ENCODE measurements at places on chromosomes 12 and 14.

- DNase-seq: no peak
Observed at GRCh38 chr12:50065726-50066310, 8.4 kb downstream of the ASIC1 start.

GRCh38 chr12:65868878-65869277 lies 44.6 kb downstream of the HMGA2 start:
- no peak for DNase-seq

DNA sequence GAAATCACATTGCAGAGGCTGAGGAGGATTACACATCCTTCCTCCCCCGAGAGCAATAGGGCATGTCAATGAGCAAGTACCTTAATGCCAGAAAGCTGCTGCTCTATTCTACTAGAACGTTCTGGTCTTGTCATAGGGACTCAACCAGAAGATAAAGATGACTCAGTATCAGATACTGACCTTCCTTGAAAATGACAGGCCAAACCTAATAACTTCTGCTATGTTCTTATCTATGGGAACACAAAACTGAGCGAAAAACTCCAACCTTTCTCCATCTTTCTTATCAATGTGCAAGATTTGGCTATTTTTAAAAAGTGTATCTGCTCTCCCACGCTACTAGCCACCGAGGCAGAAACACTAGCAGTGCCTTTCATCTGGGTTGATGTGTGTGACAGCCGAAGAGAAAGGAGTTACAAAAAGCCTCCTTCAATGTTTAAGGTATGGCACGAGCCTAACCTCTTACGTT lies 5.5 kb downstream of the CCDC92 start:
- no peak for DNase-seq

- DNase-seq: no peak
Observed at GRCh38 chr12:114817571-114818425, 133.8 kb upstream of the TBX3 start.

DNA sequence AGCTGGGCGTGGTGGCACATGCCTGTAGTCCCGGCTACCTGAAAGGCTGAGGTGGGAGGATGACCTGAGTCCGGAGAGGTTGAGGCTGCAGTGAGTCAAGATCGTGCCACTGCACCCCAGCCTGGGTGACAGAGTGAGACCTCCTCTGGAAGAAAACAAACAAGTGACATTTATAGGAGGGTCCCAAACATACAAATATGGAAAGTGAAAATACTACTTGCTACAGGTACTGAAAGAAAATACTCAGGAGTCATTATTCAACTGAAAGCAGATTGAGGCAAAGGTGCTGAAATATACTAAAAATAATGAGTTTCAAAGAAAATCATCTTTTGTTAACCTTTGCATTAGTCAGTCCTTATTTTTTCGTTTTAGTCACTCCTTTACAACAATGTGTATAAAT lies 53.5 kb downstream of the ETV6 start:
- no peak for DNase-seq

DNA sequence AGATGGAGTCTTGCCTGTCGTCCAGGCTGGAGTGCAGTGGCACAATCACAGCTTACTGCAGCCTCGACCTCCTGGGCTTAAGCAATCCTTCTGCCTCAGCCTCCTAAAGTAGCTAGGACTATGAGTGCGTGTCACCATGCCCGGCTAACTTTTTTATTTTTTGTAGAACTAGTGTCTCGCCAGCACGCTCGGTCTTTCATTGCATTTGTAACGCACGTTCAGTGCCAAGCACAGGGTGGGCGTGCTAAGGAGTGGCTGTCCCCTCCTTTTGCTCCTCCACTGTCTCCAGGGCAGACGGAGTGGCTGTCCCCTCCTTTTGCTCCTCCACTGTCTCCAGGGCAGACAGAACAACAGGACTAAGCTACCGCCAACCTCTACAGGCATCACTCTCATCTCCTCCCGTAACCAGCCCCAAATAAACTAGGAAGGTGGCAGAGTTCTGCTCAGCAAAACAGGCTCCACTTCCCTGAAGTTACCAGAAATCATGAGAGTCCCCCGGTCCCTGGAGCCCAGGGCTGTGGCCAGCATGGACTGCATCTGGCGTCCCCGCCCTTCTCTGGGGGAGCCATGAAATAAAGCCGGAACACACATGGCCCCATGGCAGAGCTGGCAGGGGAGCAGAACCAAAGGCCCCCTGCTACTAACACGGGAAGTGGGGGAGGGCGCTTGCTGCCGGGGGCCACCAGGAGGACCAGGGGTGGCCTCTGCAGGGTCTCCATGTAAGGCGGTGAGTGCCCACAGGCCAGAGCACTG lies 60.2 kb downstream of the CCDC88C start:
- no peak for DNase-seq

DNA sequence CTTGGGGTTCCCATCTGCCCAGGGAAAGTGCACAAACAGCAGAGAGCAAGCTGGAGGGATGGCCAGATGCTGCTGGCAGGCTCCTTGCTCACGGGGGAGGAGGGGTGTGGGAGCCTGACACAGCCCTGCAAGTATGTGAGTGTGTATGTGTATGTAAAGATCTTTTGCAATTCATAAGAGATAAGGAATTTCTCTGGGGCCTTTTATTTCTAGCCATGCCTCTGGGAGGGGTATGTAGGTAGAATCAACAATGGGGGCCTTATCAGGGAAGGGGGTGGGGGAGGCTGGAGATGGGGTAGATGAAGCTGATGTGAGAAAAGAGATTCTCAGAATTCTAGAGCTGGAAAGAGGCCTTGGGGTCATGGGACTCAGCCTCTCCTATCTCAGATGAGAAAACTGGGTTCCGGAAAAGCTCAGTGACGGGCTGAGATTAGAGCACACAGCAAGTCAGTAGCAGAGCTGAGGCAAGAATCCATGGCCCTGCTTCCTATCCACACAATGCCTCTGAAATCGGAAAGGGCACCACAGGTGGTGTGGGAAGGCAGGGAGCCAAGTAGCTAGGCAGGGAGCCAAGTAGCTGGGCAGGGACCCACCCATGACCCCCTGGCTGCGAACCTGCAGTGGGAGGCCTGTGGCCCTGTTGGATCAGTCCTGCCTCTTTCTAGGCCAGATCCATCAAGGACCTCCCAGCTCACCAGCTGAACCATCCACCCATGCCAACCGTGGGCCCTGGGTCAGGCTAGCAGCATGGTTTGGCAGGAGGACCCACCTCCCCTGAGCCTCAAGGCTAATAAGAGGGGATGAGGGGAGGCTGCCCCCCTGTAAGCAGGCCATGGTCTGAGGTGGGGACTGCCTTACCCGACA lies 54.7 kb downstream of the PLEKHG3 start:
- DNase-seq: peak; percentile 91

- DNase-seq: no peak
Observed at GRCh38 chr14:66540038-66540437, 32.1 kb downstream of the GPHN start.

DNA sequence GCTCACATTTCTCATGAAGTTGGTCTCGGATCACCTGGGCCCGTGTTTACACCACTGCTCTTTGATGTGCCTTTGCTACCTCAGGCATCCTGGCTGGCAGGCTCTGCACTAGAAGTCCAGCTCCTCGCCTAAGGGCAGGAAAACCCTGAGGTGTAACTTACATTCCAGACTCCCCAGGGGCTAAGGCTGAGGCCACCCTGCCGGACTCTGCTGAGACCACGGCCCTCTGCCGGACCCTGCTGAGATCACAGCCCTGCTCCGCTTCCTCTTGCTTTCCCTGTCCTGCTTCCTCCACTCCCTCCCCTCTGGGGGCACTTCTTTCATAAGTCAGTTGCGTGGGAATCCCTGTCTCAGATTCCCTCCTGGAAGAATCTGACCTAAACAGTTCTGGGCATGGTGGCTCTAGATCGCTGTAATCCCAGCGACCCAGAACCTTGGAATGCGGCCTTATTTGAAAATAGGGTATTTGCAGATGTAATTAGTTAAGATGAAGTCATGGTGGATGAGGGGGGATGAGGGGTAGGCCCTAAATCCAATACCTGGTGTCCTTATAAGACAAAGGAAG lies 17.2 kb downstream of the RILPL1 start:
- no peak for DNase-seq

GRCh38 chr12:115771065-115771464 lies 506.4 kb downstream of the MED13L start:
- DNase-seq: no peak

- DNase-seq: peak; percentile 40
Observed at GRCh38 chr12:89524541-89525304, at the start of gene GALNT4. Gene GALNT4 (minus strand): TSS chr12:89524796. CDS start chr12:89524549, 247 bp downstream.

DNA sequence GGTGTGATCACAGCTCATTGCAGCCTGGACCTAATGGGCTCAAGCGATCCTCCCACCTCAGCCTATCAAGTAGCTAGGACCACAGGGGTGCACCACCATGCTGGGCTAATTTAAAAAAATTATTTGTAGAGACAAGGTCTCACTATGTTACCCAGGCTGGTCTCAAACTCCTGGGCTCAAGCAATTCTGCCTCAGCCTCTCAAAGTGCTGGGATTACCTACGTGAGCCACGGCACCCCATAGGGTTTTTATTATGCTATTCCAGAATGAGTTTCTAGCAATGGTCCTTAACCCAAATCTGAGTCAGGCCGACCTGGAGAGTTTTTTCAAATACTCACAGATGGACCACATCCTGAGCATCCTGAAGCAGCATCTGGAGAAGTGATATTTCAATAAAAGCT lies 159.8 kb downstream of the CPNE8 start:
- no peak for DNase-seq

DNA sequence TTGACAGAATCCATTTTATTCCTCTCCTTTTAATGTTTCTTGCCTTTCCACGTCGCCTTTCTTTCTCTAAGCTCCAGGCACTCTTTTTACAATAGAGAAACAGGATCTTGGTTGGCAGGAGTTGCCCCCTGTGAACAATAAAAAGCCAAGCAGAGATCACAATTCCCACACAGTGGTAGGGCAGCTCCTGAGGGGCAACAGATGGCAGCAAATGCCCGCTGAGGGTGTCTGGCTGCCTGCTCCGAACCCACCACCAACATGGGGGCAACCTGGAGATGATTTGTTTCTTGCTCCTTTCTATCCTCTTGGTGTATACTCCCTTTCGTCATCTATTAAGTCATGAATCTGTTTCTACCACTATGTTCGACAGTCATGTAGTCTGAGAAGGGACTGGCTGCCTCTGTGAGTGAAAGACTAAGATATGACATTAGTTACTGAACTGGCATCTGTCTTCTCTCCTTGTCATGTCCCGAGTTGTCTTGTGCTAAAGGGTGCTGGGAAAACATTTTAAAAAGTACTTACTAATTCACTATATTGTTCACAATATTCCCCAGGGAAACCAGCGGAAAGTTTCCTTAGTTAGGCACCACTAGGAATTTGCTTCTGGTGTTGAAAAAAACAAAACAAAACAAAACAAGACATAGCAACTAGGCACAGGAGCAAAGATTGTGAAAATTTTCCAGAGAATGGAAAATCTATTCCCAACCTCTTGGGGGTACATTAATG lies 170.1 kb downstream of the STXBP6 start:
- DNase-seq: no peak

DNA sequence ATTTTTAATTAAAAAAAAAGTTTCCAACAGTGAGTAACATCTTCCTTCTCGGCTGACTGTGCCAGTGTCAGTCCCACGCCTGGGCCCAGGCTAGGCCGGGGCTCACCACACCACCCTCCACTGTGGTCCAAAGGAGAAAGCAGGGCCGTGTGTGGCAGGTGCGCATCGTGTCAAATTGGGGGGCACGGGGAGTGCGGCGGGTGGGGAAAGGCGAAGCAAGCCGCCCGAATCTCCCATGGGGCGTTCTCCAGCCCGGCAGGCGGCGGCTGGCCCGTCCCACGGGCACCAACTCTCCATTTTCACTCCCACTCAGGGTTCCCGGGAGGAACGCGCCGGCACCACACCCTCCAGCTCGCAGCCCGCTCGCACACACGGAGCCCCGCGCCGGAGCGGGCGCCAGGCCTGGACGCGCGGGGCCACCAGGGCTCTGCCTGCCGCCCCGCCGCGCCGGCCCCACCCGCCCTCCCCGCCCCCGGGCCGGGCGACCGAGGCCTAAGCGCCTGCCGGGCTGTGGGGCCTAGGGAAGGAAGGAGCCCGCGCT lies 604 bp downstream of the EEA1 start:
- DNase-seq: no peak

DNA sequence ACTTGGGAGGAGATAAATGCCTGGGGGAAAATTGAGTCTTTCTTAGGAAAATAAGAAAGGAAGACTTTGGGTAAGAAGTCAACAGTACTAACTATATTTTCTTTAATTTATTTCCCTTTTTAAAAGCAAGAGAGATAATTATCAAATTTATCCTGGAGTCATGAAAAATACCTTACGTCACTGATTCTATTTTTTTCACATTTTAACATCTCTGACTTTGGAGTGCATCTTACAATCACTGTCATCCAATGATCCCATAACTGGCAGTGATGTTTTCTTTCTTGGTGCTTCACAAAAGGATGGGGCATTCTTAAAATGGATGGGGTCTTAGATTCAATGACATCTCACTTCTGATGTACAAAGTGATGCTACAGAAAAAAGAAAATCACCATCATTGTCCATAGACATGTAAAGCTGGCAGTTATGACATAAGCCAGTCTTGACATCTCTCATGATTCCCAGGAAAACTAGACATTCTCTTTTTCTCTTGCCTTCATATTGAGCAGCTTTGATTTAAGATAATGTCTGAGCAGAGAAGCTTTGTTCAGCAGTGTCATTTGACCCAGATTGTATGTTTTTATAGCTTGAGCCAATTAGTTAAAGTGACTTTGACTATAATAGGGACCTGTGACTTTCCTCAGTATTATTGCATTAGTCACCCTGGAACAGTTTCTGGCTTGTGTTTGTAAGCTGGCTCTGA lies 236.2 kb downstream of the EGLN3 start:
- no peak for DNase-seq

DNA sequence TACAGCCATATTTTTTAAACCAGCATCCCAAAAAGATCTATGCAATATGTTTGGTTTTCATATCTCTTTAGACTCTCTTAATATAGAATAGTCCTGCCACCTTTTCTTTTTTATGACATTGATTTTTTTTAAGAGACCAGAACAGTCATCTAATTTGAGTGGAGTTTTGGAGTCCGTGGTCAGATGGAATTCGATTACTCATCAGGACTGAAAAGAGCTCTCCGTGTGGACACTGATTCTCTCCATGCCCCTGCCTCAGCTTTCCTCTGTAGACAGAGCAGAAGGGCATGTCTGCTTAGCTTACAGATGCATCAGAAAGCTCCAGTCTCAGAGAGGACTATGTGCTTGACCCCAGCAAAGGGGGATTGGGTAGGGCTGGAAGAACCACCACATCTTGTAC lies 27.8 kb downstream of the SMCO2 start:
- peak; percentile 59 for DNase-seq

DNA sequence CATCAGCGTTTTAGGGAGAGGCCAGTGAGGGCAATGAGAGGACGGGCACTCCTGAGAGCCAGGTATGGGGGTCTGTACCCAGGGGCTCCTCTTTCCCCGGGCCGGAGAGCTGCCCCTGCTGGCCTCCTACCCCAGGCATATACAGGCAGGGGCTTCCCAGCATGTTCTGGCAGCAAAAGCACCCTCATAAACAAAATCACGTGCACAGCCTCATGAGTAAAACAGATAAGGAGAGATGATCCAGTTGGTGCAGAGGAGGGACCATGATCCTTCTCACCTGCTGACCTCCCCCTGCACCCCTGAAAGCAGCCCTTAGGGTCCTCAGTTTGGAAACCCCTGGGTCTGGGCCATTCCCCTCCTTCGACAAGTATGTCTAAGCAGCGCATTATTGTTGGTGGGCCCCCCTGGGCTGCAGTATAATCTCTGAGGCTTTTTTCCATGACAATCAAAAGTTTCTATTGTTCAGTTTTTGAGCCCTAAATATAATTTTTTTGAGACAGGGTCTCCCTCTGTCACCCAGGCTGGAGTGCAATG lies 5.0 kb upstream of the KRT4 start:
- no peak for DNase-seq

Measured in AG04449 (cell line).